Aorta (tissue), 5 donors: ENCODE measurements at places on chromosomes 3 and 15. TPM values are rescaled to one million over a fixed set of nuclear protein-coding genes. Genes with fewer than 3 reads are reported as not detected.
A peak's percentile ranks its signal among the peaks of the same experiment; 100 is the strongest.

DNA sequence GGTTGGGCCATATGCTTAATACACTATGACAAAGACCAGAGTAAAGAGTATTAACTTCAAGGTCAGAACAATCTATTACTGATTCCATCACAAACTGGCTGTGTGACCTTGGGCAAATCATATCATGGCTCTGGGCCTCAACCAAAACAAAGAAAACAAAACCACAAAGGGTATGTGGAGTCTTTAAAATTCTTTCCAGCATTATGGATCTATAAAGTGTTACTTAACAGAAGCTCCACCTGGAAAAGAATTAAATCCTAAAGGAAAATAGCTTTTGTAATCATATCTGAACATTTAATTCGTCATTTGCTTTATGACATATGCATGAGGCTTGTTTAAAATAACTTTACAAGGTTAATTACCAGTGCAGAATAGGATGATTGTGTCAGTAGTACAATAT, 265.5 kb downstream of the SATB1 start:
- DNase-seq: no peak

MOBP gene
- 0.23 TPM for total RNA-seq

DNA sequence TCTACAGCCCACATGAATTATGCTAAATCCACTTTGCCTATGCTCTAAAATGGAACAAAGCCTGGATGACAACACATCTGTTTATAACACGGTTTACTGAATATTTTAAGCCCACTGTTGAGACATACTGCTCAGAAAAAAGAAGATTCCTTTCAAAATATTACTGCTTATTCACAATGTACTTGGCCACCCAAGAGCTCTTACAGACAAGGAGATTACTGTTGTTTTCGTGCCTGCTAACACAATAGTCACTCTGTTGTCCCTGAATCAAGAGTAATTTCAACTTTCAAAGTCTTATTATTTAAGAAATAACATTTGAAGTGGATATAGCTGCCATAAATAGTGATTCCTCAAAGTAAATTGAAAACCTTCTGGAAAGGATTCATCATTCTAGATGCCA, 70.9 kb downstream of the ANKRD28 start:
- DNase-seq: no peak

DNA sequence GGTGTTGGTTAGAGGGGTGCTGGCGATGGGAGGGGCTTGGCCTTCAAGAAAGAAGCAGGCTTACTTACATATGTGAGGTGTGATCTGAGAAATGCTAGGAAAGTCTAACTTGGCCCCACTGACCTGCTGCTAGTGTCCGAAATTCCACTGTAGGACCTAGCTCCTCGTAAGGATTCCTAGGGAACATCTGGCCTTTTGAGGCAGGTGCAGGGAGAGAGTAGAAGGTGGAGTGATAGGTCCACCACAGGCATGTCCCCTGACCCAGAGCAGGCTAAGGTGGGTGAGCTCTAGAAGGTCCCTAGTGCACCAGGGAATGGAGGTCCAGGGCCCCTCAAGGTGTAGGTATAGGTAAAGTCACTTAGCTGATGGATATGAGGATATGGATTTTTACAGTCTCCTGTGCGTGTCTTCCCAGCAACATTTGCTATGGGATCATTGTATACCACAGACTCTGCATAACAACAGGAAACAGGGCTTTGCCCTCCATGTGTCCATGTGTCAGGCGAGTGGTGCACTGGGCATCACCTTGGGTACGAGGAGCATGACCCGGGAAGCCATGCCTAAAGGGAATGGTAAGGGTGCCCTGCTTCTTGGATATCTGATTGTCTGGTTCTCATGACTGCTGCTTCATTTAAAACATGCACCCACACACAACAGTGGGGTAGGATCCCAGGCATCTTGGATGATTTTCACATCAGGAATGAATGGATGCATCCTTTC, 32.6 kb downstream of the POMGNT2 start:
- DNase-seq: no peak

PARP6 gene
- 63.1 TPM for total RNA-seq

GRCh38 chr15:56337084-56337725, 28.0 kb upstream of the TEX9 start:
- no peak for DNase-seq

GRCh38 chr3:170033489-170033888, 4.3 kb upstream of the GPR160 start:
- DNase-seq: no peak

GRK7 gene
- total RNA-seq: 0.23 TPM

AKAP13 gene
- 267 TPM for total RNA-seq

DNA sequence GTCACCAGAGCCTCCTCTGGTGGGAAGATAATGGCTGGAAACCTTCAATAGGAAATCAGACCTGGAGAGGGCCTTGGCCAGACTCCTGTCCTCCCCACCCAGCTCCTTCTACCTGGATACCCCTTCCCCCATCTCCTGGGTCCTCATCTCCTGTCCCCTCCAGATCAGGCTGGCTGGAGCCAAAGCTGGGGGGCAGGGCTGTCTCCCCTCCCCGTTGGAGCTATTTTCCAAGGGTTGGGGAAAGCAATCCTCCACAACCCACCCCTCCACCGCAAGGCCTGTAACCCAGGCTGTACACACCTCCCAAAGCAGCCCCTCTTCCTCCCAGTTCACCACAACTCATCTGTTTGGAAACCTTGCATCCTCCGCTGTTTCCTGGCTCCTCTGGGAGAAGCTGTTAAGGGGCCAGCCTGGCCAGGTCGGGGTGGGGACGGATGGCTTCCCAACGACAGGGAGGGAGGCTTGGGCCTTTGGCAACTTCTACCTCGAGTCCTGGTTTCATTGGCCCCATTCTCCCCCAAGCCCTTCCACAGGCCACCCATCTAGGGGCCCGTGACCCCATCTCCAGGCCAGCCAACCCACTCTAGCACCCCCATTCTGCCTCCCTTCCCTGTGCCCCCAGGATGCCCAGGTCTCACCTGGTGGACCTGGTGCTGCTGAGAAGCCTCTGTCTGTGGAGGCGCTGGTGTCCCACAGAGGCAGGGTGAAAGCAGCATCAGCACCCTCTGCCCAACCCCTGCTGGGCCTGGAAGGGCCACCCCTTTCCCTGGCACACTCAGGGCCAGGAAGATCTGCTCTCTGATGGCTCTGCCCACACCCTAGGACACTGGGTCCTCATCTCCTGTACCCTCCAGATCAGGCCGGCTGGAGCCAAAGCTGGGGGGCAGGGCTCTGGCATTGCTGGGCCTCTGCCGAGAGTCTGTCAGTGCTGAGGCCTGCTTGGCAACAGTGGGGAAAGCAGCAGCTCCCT, 22.1 kb upstream of the GOLGA6C start:
- DNase-seq: no peak

EPHB1 gene
- total RNA-seq: 3.6 TPM

ZDHHC23 gene
- total RNA-seq: 12.7 TPM

DNA sequence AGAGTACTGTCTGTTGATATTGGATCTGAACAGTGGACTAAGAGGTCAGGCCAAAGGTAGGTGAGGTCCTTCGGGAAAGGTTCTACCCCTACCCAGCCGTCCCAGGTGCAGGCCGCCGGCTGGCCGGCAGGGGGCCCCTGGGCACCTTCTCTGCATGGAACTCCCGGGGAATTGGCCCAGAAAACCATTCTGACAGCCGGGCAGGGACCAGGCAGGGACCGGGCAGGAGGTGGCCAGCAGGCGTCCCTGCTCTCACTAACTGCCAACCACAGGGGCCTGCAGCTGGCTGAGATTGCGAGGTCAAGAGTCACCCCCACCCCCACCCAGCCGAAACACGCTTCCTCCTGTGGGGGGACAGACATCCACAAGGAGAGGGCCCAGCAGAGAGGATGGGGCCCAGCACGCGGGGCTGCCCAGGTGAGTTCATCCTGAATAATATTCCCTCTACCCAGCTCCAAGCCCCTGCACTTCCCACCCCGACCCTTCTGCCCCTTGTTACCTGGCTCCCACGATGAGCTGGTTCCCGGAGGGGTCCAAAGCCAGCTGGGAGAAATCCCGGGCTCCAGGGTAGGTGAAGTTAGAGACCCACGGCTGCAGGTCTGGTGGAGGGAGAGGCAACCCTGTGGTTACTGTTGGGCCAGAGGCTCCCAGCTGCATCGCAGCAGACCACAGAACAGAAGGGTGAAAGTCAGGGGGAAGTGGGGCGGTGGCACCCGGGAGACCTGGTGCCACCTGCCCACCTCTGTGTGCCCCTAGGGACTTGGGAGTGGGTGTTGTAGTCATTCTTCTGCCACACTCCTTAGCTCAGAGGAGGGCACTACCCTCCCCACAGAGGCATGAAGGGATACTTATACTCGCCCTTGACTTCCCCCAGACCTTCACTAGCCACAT, 84.4 kb downstream of the SEMA5B start:
- DNase-seq: peak; percentile 82

MAGI1 gene
- 69.2 TPM for total RNA-seq

GRCh38 chr15:90871139-90871715, 2.8 kb downstream of the FURIN start:
- peak; percentile 83 for DNase-seq

DNA sequence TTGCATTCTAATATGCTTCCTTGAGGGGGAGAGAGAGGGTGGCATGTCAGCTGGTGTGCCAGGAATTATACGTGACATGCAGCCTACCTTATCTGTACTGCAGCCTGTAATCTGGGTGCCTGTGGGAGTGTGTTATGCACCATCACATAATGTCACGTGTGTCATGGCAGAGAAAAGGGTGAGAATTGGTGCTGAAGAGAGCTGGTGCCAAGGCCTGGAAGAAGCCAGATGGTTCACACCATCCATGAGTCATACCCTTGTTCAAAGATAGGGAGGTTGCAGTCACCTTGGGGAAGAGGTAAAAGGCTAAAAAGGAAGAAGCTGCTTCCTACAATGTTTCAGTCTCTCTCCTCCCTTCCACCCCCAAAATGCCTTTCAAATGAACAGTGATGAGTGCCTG, 5.3 kb downstream of the BRPF1 start:
- no peak for DNase-seq

DNA sequence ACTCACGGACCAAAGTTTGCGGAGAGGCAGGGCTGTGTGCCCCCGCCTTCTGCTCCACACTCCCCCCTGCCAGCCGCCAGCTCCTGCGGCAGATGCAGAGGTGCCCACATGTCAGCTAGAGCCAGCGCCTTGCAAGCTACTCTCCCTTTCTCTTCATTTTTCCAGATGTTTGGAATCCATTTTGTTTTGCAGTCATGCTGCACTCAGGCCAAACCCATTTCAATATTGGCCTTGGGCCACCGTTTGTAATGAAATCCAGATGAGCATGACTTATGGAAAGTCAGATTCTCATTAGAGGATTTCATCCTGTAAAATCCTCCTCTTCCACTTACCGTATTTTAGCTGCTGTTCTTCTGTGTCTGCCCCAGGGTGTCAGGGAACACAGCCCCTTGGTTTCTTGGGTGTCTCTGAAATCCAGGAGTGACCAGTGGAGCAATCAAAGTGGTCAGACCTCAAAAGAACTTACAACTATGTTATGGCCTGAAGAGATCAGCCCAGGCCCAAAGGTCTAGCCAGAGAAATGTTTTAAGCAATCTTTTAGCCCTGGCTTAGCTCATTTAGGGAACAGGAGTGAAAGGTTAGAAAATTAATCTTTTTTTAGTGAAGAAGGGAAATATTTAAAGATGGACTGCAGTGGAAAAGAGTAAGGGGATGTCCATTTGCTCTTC, 65.8 kb downstream of the AAGAB start:
- no peak for DNase-seq

- DNase-seq: no peak
Observed at GRCh38 chr3:75395580-75396315, 268.4 kb upstream of the FRG2C start.

CA12 gene
- total RNA-seq: 29.7 TPM

SNTN gene
- not detected for total RNA-seq
